HFFc6 (cell line): ENCODE measurements at places on chromosomes 5 and 9. TPM values are rescaled to one million over a fixed set of nuclear protein-coding genes. Genes with fewer than 3 reads are reported as not detected.

The ECSCR gene
- total RNA-seq, result 0.28 to 1.4 TPM (median 0.60 TPM) in 3 replicates

- no peak overlapping the region for H3K27ac ChIP-seq
- no peak for DNase-seq
- no peaks in the 10 kb centered on the region for H3K27me3 ChIP-seq
- no peak overlapping the region for H3K4me3 ChIP-seq
- H3K4me1 ChIP-seq, result peaks cover 26% of the 10 kb centered on the region
These were observed 53.7 kb downstream of the SRFBP1 start for GRCh38 chr5:122015471-122015870.

The NUP155 gene
- total RNA-seq, result 22.2 to 36.0 TPM (median 32.6 TPM) in 3 replicates

- H3K27ac ChIP-seq, result no peak overlapping the region
- H3K36me3 ChIP-seq, result no peaks in the 10 kb centered on the region; the same call in 1 of the 2 replicates
- no peaks in the 10 kb centered on the region for H3K4me1 ChIP-seq
- H3K27me3 ChIP-seq, result no peaks in the 10 kb centered on the region; the same call in none of the 2 replicates
- no peak overlapping the region for H3K4me3 ChIP-seq
These were observed 282.5 kb upstream of the SMARCA2 start for GRCh38 chr9:1732670-1733069.

The IFNA13 gene
- not detected in 3 replicates for total RNA-seq

DNA sequence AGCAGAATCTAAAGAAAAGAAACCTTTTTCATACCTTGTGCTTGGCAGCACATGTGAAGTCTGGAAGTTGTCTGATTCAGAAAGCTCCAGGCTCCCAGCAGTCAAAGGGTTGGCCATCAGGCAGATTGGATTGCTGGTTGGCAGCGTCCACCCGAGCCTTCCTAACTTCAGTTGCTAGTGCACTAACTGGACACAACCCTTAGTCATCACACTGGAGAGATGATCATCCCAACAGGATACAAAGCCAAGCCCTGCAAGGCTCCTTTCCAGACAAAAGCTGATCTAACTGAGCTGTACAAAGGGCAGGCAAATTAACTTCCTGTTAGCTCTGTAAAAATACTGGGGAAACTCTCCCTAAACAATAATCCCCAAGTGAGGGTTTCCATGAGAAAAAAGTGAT lies 185.6 kb downstream of the SNX18 start:
- H3K4me3 ChIP-seq, result peak overlapping the region; percentile 54
- no peaks in the 10 kb centered on the region for H3K36me3 ChIP-seq
- H3K4me1 ChIP-seq, result peaks cover 64% of the 10 kb centered on the region
- DNase-seq, result peak; percentile 94

The HRCT1 gene
- total RNA-seq, result 2.9 to 3.3 TPM (median 3.0 TPM) in 3 replicates
